SJCRH30 (cell line): ENCODE measurements at places on chromosomes 16 and 17. TPM values are rescaled to one million over a fixed set of nuclear protein-coding genes. Genes with fewer than 3 reads are reported as not detected.

Gene GPR179
- not detected in 2 replicates for total RNA-seq

Gene KCNJ2
- 0.13 and 0.16 TPM in 2 replicates for total RNA-seq

Gene HBA1
- total RNA-seq, result 0.33 TPM in 1 of 2 replicates, not detected in the other

Gene KCNAB3
- 0.61 and 0.73 TPM in 2 replicates for total RNA-seq

Gene ULK2
- 0.33 and 1.0 TPM in 2 replicates for total RNA-seq
